ENCODE measurements at places on chromosomes 11 and 22.
A peak's percentile ranks its signal among the peaks of the same experiment; 100 is the strongest.

GRCh38 chr22:45265535-45265934 is 19.2 kb upstream of the UPK3A start:
- DNase-seq: no peak

GRCh38 chr11:71491940-71492339 is 35.1 kb upstream of the KRTAP5-7 start:
- no peak for DNase-seq

GRCh38 chr11:6526411-6527135 is 29.5 kb downstream of the DNHD1 start:
- DNase-seq: no peak

- DNase-seq: no peak
Measured at GRCh38 chr22:26055693-26056092, 113.6 kb upstream of the SEZ6L start.

GRCh38 chr11:44235765-44236201 is 74.2 kb downstream of the ALX4 start:
- no peak for DNase-seq

DNA sequence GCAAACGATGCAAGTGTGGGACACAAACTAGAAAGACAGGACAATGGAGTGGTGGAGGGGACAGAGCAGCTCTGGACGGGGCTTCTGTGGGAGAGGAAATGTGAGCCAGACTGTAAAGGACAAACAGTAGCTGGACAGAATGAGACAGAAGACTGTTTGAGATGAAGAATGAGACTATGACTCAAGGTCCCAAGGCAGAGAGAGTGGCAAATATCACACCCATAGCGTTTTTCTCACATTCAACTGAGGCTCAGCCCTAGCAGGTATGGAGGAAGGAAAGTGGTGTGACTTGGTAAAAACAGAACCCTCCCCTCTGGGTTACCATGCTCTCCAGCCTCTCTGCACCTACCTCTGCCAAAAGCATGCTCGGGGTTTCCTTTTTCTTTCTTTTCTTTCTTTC is 96.5 kb downstream of the RPL27A start:
- no peak for DNase-seq

- DNase-seq: peak; percentile 9
Measured at GRCh38 chr22:19631899-19632667, 82.2 kb upstream of the SEPTIN5 start.
